ENCODE measurements at places on chromosomes 7 and 10. TPM values are rescaled to one million over a fixed set of nuclear protein-coding genes. Genes with fewer than 3 reads are reported as not detected.

Gene LAMB4
- total RNA-seq, result 0.37 TPM

Gene ADIRF
- total RNA-seq, result 212 TPM

Gene GPR15LG
- total RNA-seq, result not detected

Gene ACTR1A
- total RNA-seq, result 107 TPM
